ENCODE measurements at places on chromosomes 5 and 9.

GRCh38 chr9:71740199-71740598, 28.1 kb downstream of the CEMIP2 start:
- no peak for DNase-seq

- no peak for DNase-seq
These were observed 388.9 kb downstream of the NR2F1-AS1 start for GRCh38 chr5:93192087-93192486.

GRCh38 chr5:113678202-113678601, 164.7 kb downstream of the YTHDC2 start:
- DNase-seq = no peak

GRCh38 chr9:114396558-114397218, 8.9 kb upstream of the AKNA start:
- DNase-seq = no peak

- DNase-seq = no peak
These were observed 14.4 kb upstream of the TMOD1 start for GRCh38 chr9:97487107-97487506.

DNA sequence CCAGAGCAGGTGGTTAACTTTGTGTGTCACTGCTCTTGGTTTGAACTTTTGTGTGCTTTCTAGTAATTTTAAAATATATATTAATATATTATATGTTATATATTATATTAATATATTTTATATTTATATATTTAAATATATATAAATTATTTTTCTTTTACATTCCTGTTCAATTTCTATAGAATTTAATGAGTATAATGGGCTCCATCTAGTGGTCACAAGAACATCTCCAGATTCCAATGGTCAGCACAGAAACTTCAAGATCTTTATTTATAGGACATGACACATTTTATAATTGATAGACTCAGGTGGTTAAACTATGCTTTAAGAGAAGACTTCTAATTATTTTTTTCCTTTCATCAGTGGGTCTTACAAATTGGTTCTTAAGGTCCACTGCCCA, 39.1 kb downstream of the COL23A1 start:
- DNase-seq = no peak

DNA sequence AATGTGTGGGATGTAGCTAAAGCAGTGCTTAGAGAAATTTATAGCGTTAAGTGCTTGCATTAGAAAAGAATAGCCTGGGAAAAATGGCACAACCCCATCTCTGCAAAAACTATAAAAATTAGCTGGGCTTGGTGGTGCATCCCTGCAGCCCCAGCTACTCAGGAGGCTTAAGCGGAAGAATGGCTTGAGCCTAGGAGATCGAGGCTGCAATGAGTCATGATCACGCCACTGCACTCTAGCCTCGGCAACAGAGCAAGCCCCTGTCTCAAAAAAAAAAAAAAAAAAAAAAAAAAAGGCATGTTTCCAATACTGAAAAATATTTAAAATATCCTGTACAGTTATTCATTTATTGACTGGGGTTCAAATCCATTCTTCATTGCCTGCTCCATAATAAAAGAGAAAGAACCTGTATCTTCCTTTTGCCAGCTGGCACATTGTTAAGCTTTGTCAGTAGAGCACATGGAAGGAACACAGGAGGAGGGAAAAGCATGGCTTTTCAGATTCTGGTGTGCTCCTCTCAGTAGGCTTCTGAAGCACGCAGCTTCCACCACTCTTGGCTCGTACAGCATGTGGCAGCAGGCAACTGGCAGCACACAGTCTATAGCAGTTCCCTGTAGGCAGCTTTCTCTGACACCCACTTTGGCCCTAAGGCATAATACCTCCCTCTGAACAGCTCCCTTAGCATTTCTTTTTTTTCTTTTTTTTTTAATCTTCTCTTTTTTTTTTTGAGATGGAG, 73.5 kb downstream of the TRIM36 start:
- DNase-seq = no peak

- DNase-seq = no peak
These were observed 680 bp downstream of the GPX8 start for GRCh38 chr5:55160493-55161209.
